ENCODE measurements at places on chromosomes 11 and 22. TPM values are rescaled to one million over a fixed set of nuclear protein-coding genes. Genes with fewer than 3 reads are reported as not detected.

DNA sequence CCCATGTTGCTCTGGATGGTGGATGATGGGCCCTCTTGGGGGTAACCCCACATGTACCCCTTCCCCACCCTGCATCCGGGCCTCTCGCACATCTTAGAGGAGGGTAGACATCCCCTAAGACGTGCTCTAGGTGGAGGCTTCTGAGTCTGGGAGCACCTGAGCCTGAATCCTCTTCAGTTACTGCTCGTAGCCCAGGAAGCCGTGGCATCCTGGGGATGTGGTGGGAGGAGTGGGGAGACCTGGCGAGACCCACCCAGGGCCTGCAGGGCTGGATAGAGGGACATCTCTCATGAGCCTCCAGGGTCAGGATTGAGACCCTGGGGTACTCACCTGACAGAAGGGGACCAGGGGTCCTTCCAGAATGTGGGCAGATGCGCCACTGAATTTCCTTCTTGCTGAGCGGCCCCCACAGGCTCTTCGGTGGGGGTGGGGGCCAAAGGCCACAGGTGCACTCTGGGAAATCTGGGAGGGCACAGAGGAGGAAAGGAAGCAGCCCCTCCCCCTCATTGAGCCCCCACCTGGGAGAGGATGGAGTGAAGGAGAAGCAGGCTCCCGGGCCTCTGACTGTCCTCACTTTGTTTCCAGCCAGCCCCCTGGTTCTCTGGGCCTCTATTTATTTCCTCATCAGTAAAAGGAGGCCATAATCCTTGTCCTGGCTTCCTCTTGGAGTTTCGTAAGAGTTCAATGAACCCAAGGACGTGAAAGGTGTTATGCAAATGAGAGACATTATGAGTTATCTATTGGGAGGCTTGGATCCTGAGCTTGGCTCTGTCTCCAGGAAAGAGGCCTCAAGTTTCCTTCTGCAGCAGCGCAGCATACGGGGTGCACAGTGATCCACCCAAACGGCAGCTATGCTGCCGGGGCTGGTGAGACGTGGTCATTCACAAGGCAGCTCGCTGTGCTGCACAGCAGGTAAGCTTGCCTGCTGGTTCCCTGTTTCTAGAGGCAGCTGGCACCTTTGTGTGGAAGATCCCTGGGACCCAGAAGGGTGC is 31.2 kb downstream of the KCNJ4 start:
- no peak for DNase-seq
- H3K27me3 ChIP-seq: no peaks in the 10 kb centered on the region
- no peak overlapping the region for H3K27ac ChIP-seq
- no peak overlapping the region for H3K4me3 ChIP-seq
- H3K36me3 ChIP-seq: no peaks in the 10 kb centered on the region
- no peaks in the 10 kb centered on the region for H3K4me1 ChIP-seq

GRCh38 chr11:95922536-95923438 is 1.1 kb downstream of the MTMR2 start:
- no peaks in the 10 kb centered on the region for H3K27me3 ChIP-seq
- peak overlapping the region; percentile 89 for H3K27ac ChIP-seq
- peaks cover 24% of the 10 kb centered on the region for H3K4me1 ChIP-seq
- peak overlapping the region; percentile 95 for H3K4me3 ChIP-seq
- H3K36me3 ChIP-seq: no peaks in the 10 kb centered on the region
- DNase-seq: no peak

- peak overlapping the region; percentile 80 for H3K4me3 ChIP-seq
- H3K27me3 ChIP-seq: peaks cover 3% of the 10 kb centered on the region
- DNase-seq: no peak
- H3K36me3 ChIP-seq: no peaks in the 10 kb centered on the region
- peak overlapping the region; percentile 43 for H3K27ac ChIP-seq
These were observed 696 bp upstream of the MICAL2 start for GRCh38 chr11:12109591-12110196.

The LRRC56 gene
- 0.89 TPM for polyA plus RNA-seq

The TIMM10B gene
- 35.2 TPM for polyA plus RNA-seq

The TBX10 gene
- polyA plus RNA-seq: not detected

The UVRAG gene
- polyA plus RNA-seq: 15.7 TPM

The HSPB2 gene
- not detected for polyA plus RNA-seq

GRCh38 chr22:24827296-24827695 is 21.3 kb downstream of the SGSM1 start:
- DNase-seq: no peak
- H3K36me3 ChIP-seq: peaks cover 3% of the 10 kb centered on the region
- H3K4me1 ChIP-seq: peaks cover 6% of the 10 kb centered on the region
- no peak overlapping the region for H3K27ac ChIP-seq

- no peak for DNase-seq
- peaks cover 6% of the 10 kb centered on the region for H3K27me3 ChIP-seq
- no peaks in the 10 kb centered on the region for H3K36me3 ChIP-seq
- no peak overlapping the region for H3K27ac ChIP-seq
These were observed 8.6 kb downstream of the TSSC4 start for GRCh38 chr11:2409126-2409525.

The SCGB1D1 gene
- polyA plus RNA-seq: not detected

- H3K4me3 ChIP-seq: peak overlapping the region; percentile 4
- no peak overlapping the region for H3K27ac ChIP-seq
These were observed 902 bp downstream of the RASGRP2 start for GRCh38 chr11:64742889-64743590.

GRCh38 chr11:79441461-79441875 is 638 bp upstream of the TENM4 start:
- no peak overlapping the region for H3K4me3 ChIP-seq
- no peak overlapping the region for H3K27ac ChIP-seq
- no peaks in the 10 kb centered on the region for H3K4me1 ChIP-seq
- peaks cover 23% of the 10 kb centered on the region for H3K27me3 ChIP-seq

- no peak overlapping the region for H3K27ac ChIP-seq
- no peaks in the 10 kb centered on the region for H3K27me3 ChIP-seq
- peaks cover 2% of the 10 kb centered on the region for H3K4me1 ChIP-seq
- no peaks in the 10 kb centered on the region for H3K36me3 ChIP-seq
These were observed 36.6 kb upstream of the VPREB1 start for GRCh38 chr22:22207845-22208564.

- H3K36me3 ChIP-seq: no peaks in the 10 kb centered on the region
- H3K4me3 ChIP-seq: no peak overlapping the region
- H3K4me1 ChIP-seq: no peaks in the 10 kb centered on the region
- no peak for DNase-seq
These were observed 178.7 kb downstream of the KIRREL3 start for GRCh38 chr11:126821827-126822226.

DNA sequence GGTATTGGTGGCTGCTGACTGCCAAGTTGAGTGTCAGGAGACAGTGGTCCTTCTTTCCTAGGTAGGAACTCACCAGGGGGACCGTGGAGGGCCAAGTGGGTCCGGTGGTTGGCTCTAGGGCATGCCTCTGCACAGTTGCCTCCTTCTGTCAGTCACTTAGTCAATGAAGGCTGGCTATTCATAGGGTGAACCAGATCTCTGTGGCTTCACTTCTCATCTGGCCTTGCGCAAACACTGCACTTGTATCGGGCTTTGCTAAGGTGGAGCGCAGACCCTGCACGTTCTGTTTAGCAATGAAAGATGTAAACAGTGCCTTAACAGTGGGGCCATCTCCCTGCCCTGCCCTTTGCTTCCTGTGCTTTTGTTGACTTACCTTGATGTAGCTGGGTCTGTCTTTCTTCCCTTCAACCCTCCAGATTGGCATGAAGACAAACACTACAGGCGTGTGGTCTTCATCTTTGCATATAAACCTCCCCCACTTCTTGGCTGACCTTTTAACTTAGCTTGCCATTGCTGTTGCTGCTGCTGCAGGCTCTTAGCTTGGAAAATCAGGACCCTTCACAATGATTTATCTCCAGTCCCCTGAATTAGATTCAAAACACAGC is 6.7 kb upstream of the SORL1-AS1 start:
- peaks cover 20% of the 10 kb centered on the region for H3K36me3 ChIP-seq
- peak overlapping the region; percentile 61 for H3K4me3 ChIP-seq
- peak overlapping the region; percentile 99 for H3K27ac ChIP-seq
- H3K4me1 ChIP-seq: peaks cover 100% of the 10 kb centered on the region

The OR52A5 gene
- not detected for polyA plus RNA-seq

DNA sequence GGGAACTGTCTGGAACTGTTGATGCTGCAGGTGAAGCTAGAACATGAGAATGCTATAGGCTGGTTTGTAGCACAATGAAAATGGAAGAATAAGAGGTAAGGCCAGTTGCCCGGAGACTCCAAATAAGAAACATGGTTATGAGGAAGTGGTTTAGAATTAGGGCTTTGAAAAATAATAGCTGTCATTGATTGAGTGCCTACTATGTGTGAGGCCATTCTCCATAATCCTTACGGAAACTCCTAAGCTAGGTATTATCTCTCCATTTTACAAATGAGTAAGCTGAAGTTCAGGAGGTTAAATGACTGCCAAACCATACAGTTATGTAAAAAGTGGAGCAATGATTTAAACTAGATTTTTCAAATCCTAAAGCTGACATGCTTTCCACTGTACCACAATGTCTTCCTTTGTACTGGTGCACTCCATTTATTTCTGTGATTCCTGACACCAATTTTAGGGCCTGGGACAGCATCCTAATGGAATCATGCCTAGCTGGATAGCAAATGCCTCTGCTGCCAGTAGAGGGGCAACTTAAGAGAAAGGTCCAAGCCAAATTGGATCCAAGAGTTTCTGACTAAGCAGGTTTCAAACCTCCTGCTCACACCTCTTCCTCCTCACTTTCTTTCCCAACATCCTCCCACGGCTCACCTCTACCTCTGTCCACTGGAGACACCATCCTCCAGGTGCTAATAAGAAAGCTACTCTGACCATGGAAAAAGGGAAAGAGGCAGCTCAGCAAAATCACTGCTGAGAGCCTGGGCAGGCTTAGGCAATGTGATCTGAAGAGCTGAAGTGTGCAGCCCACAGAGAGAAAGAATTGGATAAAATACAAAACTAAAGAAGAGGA is 46.9 kb upstream of the PICALM start:
- no peaks in the 10 kb centered on the region for H3K36me3 ChIP-seq
- H3K4me3 ChIP-seq: peak overlapping the region; percentile 62
- H3K27me3 ChIP-seq: peaks cover 2% of the 10 kb centered on the region
- no peak overlapping the region for H3K27ac ChIP-seq

The GGT5 gene
- polyA plus RNA-seq: not detected

GRCh38 chr11:60854847-60855725 is 664 bp downstream of the PTGDR2 start:
- peaks cover 9% of the 10 kb centered on the region for H3K36me3 ChIP-seq
- H3K4me1 ChIP-seq: no peaks in the 10 kb centered on the region
- H3K27ac ChIP-seq: no peak overlapping the region
- no peak for DNase-seq

The INS gene
- polyA plus RNA-seq: not detected

GRCh38 chr22:32880893-32881596 is 79.5 kb downstream of the TIMP3 start:
- no peak overlapping the region for H3K27ac ChIP-seq
- H3K4me1 ChIP-seq: no peaks in the 10 kb centered on the region
- no peak for DNase-seq

DNA sequence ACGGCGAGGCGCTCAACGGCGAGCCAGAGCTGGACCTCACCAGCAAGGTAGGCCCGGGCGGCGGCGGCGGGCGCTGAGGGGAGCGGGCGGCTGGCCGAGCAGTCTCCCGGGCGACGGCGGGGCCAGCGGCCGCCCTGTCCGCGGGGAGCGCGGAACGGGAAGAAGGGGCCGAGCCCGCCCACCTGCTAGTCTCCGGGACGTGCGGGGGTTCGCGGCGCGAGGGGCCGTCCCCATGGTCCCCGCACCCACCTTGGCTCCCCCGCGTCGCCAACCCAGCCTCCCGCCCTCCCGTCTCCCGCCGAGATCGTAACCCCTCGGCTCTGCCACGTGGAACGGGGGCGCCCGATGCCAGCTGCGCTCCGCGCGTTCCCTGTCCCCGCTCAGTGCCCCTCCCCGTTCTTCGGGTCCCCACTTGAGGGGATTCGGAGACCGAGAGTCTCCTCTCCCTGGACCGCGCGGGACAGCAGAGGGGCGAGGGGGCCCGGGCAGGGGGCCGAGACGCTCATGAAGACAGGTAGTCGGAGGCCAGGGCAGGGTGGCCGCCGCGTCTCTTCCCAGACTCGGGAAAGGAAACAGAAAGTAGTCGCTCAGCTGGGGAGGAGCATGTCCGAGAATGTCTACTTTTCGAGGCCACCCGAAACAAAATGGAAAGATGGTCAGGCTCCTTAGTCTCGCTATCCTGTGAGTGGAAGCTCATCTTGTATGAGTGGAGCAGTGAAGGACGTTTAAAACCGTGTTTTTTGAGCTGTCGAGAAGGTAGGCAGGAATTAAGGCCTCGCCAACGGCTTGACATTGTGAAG is 557 bp downstream of the GTPBP1 start:
- peak; percentile 40 for DNase-seq
- peak overlapping the region; percentile 91 for H3K27ac ChIP-seq
- H3K27me3 ChIP-seq: peaks cover 12% of the 10 kb centered on the region
- no peaks in the 10 kb centered on the region for H3K36me3 ChIP-seq
- H3K4me3 ChIP-seq: peak overlapping the region; percentile 92
- peaks cover 48% of the 10 kb centered on the region for H3K4me1 ChIP-seq

The APOBEC3G gene
- 885 TPM for polyA plus RNA-seq

GRCh38 chr11:76215941-76216340 is 9.6 kb upstream of the WNT11 start:
- no peaks in the 10 kb centered on the region for H3K36me3 ChIP-seq
- no peak overlapping the region for H3K27ac ChIP-seq
- H3K4me3 ChIP-seq: no peak overlapping the region
- no peak for DNase-seq
- no peaks in the 10 kb centered on the region for H3K4me1 ChIP-seq

DNA sequence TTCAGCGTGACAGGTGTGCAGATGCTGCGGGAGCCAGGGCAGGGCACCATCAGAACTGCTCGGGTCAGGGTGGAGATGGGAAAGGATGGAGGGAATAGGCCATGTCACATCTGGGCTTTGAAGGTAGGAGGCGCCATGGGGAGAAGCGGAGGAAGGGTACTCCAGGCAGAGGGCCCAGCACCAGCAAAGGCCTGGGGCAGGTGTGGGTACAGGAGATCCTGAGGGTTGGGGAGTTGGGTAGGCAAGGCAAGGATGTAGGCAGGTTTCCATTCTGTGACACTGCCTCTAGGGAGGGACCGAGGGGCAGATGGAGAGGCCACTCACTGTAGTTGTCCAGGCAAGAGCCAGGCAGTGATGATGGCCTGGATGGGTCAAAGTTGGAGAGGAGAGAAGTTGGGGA is 8.5 kb downstream of the EMID1 start:
- H3K27me3 ChIP-seq: no peaks in the 10 kb centered on the region
- H3K36me3 ChIP-seq: no peaks in the 10 kb centered on the region
- no peak for DNase-seq
- no peak overlapping the region for H3K27ac ChIP-seq
- H3K4me3 ChIP-seq: no peak overlapping the region

- no peak overlapping the region for H3K27ac ChIP-seq
- no peaks in the 10 kb centered on the region for H3K36me3 ChIP-seq
- no peak for DNase-seq
- H3K4me3 ChIP-seq: no peak overlapping the region
These were observed 31.2 kb upstream of the RBMXL2 start for GRCh38 chr11:7057641-7058040.
